GM03348 (cell line): ENCODE measurements at places on chromosomes 2 and 18.
A peak's percentile ranks its signal among the peaks of the same experiment; 100 is the strongest.

- DNase-seq = no peak
These were observed 982.0 kb upstream of the ZEB2 start for GRCh38 chr2:145501920-145502319.

GRCh38 chr18:75209951-75210258 is 692 bp upstream of the TSHZ1 start:
- DNase-seq = no peak

DNA sequence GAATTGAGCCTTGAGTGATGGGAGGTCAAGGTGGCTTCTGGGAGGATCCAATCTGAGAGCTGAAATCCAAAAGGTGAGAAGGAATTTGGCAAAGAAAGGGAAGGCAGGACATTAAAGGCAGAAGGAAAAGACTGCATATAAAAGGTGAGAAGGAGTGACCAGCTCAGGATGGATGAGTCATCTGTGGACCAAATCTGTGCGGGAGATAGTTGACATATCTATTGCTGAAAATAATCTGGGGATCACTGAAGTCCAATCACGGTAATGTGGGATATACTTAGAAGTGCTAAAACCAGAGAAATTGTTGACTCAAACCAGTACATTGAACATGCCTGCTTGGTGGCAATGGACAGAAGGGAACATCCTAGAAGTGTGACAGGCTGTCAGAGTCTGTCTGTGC is 8.0 kb upstream of the PTPN4 start:
- DNase-seq = no peak

GRCh38 chr2:162256591-162256991 is 13.3 kb upstream of the FAP start:
- DNase-seq = peak; percentile 59

DNA sequence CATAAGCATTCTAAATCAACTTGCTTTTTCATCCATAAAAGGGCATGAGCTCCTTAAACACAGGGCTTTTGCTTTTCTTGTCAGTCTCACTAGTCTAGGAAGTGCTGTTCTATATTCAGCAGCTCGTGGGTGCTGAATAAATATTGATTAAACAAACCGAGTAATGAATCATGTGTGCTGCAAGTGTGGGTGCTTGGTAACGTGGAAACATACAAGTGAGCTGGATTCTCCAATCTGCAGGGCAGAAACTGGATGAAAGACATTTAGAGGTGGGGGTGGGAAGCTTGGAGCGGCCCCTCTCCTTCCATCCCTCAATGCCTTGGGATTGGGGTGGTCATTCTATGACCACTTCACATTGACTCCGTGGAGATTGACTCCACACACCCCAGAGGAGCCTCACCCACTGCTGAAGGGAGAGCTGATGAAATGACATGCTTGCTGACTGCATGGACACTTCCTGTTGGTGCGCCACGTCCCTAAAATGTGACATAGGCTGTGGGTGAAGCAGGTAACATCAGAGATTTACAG is 114.6 kb downstream of the DOCK10 start:
- no peak for DNase-seq

DNA sequence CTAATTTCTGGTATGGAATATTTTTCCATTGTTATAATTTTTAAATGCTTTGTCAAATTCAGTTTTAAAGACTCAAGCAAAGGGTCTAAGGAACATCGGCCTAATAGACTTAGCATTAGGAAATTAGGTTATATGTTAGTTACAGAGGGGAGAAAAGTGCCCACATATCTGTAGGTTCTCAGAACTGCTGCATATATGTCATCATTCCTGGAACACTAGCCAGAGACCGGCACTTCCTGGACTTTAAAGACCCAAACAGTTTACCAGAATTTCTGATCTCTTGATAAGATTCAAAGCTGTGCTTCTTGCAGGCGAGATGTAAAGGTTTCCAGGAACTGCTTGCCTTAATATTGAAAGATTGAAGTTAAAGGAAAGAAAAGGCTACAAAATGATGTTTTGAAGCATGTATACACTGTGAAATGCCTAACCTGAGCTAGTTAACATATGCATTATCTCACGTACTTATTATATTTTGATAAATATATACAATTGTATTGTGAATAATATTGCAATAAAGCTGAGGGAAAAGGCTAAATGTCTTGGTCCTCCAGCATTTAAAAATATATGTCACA is 993.6 kb downstream of the LRP1B start:
- DNase-seq = no peak

DNA sequence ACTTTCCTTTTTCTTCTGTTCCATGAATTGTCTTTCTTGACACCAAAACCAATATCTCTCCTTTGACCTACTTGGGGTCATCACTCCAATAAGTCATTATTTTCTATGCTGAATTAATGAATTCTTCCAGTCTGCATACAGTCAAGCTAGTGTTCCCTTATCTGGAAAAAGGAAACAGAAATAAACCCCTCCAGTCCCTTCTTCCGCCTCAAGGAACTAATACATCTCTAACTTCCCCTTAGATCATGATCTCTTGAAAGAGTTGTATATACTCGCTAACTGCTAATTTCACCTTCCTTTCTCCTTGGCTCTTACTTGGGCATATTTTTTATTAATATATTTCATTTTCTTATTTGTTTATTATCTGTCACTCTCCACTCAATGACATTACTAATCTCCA is 7.3 kb upstream of the ARHGAP15 start:
- DNase-seq = no peak

GRCh38 chr2:191571163-191571769 is 106.7 kb upstream of the NABP1 start:
- DNase-seq = peak; percentile 57

DNA sequence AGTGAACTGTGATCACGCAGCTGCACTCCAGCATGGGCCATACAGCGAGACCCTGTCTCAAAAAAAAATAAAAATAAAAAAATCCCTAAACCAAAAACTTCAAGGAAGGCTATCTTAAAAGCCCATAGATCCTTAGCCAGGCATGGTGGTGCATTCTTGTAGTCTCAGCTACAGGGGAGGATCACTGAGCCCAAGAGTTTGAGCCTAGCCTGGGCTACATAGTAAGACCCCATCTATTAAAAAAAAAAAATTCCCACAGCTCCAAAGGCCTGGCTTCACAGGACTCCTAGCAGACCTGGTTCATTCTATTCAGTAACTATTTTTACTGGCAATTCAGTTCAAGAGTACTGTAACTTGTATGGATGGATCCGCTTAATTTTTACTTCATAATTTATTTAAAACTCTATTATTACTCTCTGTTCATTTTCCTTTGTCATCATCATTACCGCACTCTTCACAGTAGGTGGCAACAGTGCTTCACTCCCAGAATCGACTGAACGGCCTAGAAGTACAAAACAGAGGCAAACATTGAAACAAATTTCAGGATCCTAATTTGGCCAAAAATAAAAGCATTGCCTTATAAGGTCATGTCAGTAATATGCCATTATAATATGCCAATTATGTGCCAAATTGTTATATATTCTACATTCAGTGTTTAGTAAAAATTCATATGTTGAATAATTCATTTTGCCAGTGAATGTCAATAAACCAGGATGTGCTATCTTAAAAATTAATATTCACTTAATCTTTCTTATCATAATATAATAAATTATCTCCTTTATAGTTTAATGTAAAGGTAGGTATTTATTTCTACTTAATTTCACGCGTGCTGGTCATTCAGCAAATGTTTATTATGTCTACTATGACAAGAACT is 14.3 kb upstream of the STAM2 start:
- DNase-seq = peak; percentile 79

DNA sequence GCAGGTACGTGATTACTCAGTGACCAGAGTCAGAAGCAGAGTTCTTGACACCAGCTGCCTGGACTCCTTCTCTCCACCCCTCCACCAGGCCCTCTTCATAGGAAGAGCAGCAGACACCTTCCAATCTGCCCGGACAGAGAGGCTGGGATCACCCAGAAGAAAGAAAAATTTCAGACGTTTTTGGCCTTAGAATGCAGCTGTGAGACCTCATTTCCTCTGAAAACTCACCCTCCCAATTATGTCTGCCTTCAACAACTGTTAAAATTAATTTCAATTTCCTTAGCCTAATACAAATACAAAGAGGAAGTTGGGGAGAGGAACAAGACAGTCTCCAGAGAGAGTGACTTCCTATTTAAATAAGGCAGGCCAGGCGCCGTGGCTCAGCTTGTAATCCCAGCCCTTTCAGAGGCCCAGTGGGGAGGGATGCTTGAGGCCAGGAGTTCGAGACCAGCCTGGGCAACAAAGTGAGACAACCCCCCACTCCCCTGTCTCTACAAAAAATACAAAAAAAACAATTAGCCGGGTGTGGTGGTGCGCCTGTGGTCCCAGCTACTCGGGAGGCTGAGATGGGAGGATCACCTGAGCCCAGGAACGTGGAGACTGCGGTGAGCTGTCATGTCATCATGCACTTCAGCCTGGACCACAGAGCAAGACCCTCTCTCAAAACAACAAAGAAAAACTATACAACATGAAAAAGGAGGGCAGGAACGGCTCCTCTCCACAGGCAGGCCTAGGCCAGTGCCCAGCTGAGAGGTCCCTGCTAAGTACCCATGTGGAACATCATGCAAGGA is 1.6 kb downstream of the SLC66A2 start:
- no peak for DNase-seq

DNA sequence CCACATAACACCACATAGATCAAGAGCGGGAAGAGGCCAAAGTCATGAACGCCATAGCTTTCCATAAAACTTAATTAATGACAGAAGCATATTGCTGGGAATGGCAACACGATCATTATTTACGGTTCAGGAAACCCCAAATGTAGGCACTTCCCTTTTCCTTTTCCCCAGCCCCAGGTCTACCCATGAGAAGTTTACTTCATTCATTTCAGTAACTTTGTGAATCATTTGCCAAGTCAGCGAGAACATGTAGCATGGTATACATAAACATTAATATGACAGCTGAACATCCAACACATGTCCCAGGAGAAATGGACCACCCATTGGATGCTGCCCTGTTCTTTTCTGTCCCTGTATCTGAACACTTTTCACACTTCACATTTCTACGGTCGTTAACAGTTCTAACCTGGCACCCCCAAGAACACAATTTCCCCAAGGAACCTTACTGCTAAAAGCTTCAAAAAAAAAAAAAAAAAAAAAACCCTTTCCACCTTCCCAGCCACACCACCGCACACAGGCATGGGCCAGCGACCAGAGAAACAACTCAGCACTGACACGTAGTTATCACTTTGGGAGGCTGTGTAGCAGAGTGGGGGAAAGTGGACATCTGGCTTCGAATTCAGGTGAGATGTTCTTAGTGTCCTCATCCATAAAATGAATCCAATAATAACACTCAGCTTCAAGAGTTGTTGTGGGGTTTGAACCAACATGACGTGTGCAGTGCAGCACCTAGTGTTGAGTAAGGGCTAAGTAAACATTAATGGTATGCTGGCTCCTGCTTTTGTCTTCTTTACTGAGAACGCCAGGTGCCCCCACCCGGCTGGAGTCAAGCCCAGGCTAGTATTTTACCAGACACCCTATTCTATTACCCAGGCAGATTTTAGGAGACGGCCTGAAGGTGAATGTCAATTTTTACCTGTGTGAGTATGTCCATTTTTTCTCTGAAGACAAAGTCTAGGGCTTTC is 371.5 kb downstream of the LNPK start:
- DNase-seq = no peak

DNA sequence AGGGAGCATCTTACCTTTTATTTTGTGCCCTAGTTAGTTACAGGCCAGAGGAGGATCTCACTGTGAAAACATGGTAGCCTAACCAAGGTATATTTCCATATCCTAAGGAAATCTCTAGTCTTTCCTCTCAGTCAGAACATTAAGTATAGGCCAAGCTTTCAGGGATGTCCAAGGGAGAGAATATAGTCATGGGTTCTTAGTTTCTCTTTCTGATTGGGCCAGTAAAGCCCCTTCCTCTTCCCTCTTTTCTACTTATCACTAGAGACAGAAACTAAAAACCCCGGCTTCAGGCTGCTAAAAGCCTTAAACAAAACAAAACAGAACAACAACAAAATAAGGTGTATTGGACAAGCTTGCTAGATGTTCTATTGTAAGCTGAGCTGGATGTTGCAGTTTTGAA is 44.3 kb upstream of the TNFRSF11A start:
- DNase-seq = no peak

DNA sequence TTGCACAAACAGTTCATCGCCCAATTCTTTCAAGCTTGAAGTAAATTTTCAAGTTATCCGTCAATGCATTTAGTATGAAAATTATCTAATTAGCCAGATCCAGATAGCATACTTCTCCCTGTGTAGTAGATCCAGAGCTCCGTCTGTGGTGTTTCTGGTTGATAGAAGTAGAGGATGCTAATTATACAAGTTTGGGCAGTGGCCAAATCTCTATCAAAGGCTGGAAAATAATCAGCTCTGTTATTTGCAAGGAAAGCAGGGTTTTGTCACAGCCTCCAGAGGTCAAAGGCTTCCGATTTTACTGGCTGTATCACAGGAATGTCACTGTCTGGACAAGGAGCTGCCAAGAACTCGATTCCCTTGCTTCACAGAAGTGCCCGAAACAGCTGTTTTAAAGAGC is 28.6 kb downstream of the LRRC30 start:
- no peak for DNase-seq
